ENCODE measurements at places on chromosomes 2 and 18. TPM values are rescaled to one million over a fixed set of nuclear protein-coding genes. Genes with fewer than 3 reads are reported as not detected.

SPATA3 gene
- total RNA-seq = not detected

- DNase-seq = peak; percentile 74
Measured at GRCh38 chr2:42928161-42928691, 135.8 kb upstream of the HAAO start.

C2orf42 gene
- total RNA-seq = 13.9 TPM

PARD6G gene
- 2.7 TPM for total RNA-seq
